ENCODE measurements at places on chromosomes 3 and 15.

DNA sequence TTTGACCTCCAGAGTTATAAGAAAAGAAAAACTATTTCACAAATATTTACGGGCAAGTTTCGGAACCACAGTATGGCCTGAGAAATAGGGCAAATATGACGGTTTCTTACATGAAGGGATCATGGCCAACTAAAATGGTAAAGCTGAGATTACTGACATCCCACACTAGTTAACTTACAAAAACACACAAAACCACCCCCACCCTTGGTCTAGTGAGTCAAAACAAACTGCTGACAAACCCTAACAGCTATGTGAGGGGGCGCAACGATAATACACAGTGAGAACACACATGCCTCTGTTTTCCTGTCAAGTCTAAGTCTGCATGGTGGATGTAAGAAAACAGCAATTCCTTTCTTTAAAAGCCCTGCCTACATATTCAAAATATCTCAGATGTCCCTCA, 32.3 kb downstream of the CBLB start:
- peak; percentile 39 for DNase-seq

- DNase-seq = no peak
Observed at GRCh38 chr3:182709306-182709705, 84.0 kb upstream of the ATP11B start.

GRCh38 chr3:42745291-42745745, 27.7 kb downstream of the CCDC13 start:
- no peak for DNase-seq

DNA sequence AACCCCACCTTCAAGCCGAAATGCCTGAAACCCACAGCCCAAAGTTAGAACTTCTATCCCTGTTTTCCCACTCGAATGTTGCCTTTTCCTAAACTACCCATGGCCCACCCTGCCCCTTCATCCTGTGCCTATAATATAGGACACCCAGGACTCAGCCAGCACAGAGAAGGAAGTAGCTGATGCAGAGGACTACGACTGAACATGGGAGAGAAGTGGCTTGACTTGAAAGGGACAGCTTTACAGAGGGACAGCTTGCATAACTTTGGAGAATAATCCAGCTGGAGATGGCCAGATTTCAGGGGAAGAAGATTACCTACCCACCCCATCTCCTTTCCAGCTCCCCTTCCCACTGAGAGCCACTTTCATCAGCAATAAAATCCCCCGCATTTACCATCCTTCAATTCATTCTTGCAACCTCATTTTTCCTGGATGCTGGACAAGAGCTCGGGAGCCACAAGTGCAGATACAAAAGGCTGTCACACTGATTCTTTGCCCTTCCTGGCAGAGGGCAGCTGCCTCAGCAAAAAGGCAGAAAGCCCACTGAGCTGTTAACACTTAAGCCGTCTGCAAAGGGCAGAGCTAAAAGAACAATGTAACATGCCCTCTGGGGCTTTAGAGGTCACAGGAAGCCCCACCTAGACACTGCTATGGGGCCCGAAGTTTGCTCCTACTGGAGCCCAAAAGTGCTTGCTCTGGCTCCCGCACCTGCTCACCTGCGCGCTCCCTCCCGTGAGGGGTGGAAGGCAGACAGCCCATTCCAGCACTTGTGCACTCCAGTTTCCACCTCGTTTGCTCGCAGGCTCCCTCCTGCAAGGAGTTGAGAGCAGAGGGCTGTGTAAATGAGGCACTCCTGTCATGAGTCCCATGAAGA, 224.0 kb downstream of the TBC1D5 start:
- DNase-seq = no peak

DNA sequence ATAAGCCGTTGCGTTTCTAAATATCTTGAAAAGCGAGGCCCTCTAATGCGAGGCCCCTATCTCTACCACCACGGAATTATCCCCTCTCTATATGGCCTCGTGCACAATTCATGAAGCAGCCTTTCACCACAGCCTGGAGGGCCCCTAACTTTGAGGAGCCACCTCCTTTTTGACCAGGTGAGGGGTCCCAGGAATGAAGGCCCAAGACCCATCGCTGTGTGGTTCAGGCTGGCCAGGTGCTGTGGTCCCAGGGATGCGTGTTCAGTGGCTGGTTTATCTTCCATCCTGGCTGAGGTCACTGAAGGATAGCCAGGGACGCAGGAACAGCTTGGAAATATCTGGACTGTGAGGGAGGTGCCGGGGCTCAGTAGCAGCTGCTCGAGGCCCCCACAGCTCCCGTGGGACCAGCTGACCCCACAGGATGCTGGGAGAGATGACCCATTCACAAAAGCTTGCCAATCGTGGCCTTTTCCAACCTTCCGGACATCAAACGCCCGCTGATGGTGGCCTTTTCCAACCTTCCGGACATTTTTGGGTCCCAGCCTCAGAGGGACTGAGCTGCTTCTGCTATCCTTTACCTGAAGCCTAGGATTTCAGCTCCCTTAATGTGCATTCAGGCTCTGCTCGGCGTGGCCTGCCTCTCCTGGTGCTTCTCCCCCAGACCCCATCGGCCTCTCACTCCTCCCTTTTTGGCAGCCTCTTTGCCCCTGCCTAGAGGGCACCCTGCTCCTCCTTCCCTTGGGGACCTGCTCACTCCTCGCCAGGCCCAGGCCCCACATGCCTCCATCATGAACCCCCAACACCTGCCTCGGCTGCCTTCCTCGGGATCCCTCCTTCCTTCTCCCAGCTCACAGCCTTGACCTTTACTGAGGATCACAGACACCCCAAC, 140.9 kb downstream of the CHSY1 start:
- no peak for DNase-seq

DNA sequence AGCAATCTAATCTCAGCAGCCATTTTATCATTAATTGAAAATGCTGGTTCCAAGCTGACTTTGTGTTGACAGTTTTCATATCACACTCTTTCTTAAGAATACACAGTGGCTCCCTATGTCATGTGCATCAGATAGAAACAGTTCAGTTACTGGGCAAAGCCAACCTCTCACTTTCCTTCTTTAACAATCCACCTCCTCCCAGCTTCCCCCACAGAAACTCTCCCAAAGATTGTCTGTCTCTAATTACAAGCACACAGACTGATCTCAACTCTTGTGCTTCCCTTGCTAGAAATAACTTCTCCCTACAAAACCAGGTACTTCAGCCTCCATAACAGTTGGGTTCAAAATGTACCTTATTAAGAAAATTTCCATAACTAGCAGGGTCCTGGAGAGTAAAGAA, 228.9 kb upstream of the WNT5A start:
- DNase-seq = no peak

GRCh38 chr15:65517866-65518207, 348 bp upstream of the DPP8 start:
- DNase-seq = no peak

- DNase-seq = no peak
Observed at GRCh38 chr15:66921319-66921915, 144.0 kb upstream of the SMAD3 start.

GRCh38 chr3:142224482-142225072, 808 bp downstream of the GK5 start:
- DNase-seq = no peak

- no peak for DNase-seq
Observed at GRCh38 chr15:67731112-67731721, 94.1 kb upstream of the SKOR1 start.

GRCh38 chr15:67137951-67138848, 72.8 kb downstream of the SMAD3 start:
- DNase-seq = no peak

GRCh38 chr3:173395073-173395411, 2.5 kb upstream of the NLGN1 start:
- no peak for DNase-seq

- DNase-seq = no peak
Observed at GRCh38 chr3:156605686-156606605, 51.0 kb upstream of the SSR3 start.

- DNase-seq = no peak
Observed at GRCh38 chr15:33722005-33722672, 246.2 kb upstream of the CHRM5 start.
